RWPE1 (cell line): ENCODE measurements at places on chromosomes 1 and 21.

DNA sequence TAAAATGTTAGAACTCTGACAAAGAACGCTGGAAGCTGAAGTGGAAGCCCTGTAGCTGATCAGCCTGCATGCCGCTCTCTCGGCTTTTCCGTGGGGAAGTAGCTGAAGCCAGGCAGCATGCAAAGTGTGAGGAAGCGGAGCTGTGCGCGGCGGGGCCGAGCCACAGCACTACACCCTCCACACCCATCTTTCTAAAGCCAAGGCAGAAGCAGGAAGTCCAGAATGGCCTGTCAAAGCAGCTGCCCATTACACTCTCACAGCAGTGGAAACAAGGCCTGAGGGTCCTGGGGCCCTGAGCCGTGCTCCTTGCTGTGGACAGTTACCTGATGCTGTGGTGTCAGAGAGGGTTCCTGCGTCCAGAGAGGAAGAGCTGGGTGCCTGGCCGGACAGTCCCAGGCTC is 69.6 kb downstream of the UBR4 start:
- DNase-seq = no peak

DNA sequence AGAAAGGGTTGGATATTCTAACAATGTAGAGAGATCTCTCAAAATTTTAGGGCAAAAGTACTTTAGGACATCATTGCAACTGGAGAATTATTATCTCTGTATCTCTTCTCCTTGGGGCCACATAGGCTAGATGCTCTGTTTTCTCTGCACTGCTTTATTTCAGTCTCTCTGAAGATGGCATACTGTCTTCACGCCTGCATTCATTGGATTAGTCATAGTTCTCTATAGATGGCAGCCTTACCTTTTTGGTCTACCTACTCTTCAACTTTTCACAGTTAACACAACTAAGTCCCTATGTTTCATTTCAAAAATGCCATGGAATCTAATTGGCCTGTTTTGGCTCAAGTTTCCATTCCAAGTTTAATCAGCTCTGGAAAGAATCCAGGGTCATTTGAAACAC is 1623.3 kb upstream of the B3GALT2 start:
- DNase-seq = no peak

DNA sequence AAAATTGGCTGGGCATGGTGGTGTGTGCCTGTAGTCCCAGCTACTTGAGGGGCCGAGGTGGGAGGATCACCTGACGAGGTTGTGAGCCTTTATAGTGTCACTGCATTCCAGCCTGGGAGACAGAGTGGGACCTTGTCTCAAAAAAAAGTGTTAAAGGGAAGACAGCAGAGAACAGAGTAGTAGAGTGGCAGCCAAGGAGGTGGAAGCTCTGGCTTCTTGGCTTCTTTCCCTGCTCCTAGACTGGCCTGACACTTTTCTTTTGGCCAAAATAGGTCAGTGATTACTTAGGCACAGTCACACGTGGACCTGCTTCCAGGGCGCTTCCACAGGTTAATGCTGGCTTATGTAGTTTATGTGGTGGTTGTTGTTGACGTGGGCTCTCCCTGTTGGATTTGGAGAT is 3.2 kb downstream of the DIP2A start:
- no peak for DNase-seq

GRCh38 chr21:36768496-36768895 is 69.6 kb downstream of the SIM2 start:
- no peak for DNase-seq

- DNase-seq = no peak
Observed at GRCh38 chr1:109751531-109752260, 10.9 kb upstream of the GSTM3 start.

GRCh38 chr1:197314682-197315081 is 46.6 kb downstream of the CRB1 start:
- DNase-seq = no peak

- DNase-seq = peak; percentile 64
Observed at GRCh38 chr1:206734499-206735142, 36.0 kb upstream of the IL19 start.

- DNase-seq = no peak
Observed at GRCh38 chr1:9166289-9167235, 37.7 kb upstream of the GPR157 start.

- DNase-seq = no peak
Observed at GRCh38 chr1:6673816-6674398, 27.7 kb downstream of the DNAJC11 start.

DNA sequence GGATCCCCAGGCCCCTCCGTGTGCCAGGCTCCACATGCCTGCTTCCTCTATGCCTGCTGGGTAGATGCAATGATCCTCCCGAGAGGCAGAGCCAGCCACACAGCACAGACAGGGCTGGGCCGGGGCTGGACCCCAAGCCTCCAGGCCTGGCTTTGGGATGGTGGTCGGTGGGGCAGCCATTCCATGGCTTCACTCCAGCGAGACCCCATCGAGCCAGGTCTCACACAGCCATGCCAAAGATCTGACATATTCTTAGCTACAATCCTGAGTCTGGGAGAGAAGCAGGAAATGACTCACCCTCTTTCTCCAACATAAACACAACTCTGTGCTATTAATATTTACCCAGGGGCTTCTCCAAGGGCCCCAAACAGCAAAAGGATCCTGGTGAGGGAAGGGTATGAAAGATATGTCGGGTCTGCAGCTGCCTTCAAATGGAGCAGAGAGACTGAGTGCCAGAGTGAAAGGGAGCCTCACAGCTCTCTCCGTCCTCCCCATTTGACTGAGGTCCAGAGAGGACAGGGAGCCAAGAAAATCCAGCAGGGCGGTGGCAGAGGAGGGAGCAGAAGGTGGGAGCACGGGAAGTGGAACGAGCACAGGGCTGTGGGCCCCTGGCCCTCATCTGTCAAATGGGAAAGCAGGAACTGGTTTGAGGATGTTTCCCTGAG is 639.5 kb downstream of the MATN1 start:
- DNase-seq = peak; percentile 63

DNA sequence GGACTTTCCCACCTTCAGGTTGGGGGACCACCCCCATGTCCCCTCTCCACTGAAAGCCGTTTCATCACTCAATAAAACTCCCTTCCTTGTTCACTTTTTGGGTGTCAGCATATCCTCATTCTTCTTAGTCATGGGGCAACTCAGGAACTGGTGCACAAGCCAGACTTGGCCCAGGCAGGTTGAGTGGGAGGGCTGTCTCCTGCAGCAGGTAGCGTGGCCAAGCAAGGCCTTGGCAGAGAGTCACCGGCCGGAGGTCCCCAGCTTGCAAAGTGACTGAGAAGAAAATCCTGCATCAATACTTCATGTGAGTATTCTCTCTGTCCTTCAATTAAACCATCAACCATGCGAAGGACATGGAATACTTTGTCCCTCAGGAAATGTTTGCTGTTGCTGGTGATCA is 148.9 kb downstream of the RHOU start:
- DNase-seq = no peak

- no peak for DNase-seq
Observed at GRCh38 chr21:37001441-37001840, 5.1 kb upstream of the RIPPLY3 start.

DNA sequence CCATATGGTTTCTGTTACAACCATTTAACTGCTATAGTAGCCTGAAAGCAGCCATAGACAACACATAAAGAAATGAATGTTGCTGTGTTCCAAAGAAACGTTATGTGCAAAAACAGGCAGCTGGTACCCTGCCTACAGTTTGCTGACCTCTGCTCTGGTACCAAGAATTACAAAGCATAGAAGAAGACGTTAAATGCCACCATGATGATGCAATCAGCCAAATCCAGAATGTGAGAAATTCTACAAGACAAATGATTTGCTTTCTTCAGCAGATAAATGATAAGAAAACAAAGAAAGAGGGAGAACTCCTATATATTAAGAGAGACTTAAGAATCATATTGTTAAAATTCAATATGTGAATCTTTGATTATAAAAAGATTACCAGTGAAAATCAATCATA is 97.8 kb upstream of the PDE4B start:
- DNase-seq = no peak

DNA sequence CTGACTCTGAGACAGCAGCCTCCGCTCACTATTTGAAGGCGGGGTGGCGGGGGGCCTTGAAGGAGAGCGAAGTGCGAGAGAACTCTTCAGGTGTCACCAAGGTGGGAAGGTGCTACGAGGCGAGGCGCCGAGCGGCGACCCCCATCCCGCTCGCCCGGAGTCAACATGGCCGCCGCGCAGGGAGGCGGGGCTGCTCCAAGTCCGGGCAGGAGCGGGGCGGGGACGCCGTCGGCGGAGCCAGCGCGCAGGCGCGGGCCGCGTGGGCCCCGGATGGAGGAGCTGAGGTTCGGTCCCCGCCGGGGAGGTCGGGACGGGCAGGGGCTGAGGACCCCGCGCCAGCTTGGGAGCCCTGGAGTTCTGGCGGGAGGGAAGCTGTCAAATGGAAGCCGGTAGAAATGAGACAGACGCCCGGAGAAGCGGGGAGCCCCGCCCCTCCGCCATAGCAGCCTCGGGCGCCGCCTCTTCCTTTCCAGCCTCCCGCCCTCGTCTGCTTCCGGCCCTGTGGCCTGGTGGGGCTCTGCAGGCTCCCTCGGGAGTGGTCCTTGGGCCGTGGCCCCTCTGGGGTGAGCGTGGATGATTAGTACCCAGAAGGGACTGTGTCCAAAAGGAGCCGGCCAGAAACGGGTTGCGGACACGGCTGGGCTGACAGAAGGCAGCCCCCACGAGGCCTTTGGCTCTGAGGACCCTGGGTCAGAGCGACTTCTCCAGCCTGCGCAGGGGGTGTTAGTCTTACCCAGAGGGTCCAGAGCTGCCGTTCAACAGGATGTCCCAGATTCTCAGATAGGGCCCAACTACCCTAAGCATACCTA is at the start of gene PIGV:
Gene PIGV, plus strand, starts transcription at position 245 of the 809 bp plus-strand sequence. CDS start 2,866 bp downstream, outside the sequence.
- DNase-seq = peak; percentile 92

GRCh38 chr1:151130987-151131586 is 15.3 kb downstream of the SEMA6C start:
- DNase-seq = peak; percentile 71

- no peak for DNase-seq
Observed at GRCh38 chr1:231460614-231461013, 38.5 kb upstream of the EGLN1 start.

- DNase-seq = no peak
Observed at GRCh38 chr1:6414881-6415626, 4.7 kb downstream of the HES2 start.

DNA sequence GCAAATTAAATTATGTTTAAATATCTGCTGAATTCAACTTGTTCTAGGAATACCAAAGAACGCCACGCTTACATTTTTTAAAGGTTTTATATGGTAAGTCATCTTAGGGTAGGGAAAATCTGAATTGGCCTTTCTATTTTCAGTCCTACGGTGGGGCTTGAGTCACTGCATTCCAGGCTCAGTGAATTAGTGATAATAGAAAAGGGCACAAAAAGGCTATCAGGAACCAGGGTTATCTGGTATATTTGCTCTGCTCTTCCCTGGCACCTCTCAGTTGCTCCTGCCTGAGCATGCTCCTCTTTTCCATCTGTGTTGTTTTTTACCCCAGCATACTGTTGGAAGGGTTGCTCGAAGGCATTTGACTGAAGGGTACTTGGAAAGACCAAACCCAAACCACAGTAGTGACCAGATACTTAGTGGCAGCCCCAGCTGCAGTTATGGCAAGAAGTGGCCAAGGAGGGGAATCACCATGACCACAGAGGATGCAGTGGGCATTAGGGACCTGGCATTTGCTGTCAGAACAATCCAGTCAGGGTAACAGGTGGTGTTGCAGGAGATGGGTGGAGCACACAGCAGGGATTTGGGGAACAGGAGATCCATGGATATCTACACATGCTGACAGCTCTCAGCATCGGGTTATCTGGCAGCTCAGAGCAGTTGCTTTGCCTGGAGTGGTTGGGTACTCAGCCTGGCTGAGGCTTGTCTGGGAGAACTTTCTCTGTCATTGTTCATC is 2.3 kb downstream of the OVAAL start:
- no peak for DNase-seq

DNA sequence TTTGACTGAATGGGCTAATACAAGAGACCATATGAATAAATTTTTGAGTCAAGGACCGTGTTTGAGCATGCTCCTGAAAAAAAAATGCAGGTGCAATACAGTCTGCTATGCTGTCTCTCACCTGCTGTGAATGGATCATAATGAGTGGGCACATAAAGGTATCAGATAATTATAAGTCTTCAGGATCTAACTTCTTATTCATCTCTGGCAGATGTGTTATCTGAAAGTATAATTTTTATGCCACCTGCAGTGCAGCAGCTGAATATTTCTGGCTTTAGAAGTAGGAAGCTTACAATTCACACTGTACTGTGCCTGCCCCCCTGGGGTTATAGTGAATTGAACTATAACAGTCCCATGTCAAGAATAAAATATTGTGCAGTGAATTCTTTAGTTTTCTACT is 333.3 kb downstream of the MRPL39 start:
- no peak for DNase-seq

DNA sequence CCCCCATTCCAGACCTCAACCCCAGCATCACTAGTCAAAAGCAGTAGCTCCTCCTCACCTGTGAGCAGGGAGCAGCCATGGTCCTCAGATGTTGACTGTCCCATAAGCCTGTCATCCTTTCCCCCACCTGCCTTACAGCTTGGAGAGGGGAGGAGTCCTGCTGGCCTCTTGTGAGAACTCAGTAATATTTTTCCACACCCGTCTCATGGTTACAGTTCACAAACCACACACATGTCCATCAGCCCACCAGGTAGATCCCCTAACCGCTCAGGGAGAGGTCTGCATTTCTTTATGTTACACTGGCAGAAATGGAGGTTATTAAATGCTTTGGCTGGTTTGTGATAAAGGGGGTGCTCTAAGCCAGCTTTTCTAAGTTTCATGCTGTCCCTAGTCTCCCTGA is 26.3 kb upstream of the POU3F1 start:
- DNase-seq = no peak

- no peak for DNase-seq
Observed at GRCh38 chr1:218165701-218166114, 119.4 kb upstream of the RRP15 start.

DNA sequence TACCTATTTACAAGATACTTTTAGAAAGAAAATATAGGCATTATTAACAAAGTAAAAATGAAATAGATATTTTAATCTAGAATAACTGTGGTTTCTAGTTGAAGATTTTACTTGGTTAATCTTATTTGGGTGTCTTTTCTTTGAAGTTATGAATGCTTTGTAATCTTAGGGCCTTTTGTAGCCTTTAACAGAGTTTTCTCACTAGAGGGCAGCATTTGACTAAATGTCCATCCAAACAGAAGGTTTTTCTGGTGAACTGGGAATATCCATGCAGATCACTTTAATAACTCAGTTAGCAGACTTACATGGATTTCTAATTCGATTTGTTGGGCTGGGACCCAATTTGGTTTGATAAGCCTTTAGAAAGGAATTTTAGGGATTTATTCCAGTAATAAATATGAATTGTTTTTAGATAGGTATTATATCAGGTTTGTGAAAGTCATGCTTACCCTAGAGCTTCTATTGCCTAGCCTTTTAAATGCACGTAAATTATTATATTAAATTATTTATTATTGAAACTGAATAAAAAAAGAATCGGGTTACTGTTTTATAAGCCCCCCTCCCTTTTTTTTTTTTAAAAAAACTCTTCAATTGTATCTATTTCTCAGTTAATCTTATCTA is 119.7 kb downstream of the ZNF326 start:
- peak; percentile 44 for DNase-seq

- DNase-seq = no peak
Observed at GRCh38 chr21:45827302-45827692, 154.3 kb upstream of the COL6A1 start.

GRCh38 chr1:204989266-204990058 is 53.5 kb upstream of the CNTN2 start:
- DNase-seq = peak; percentile 95

GRCh38 chr21:42687796-42688195 is 34.4 kb downstream of the PDE9A start:
- no peak for DNase-seq

- no peak for DNase-seq
Observed at GRCh38 chr1:12005488-12006166, 13.7 kb upstream of the MIIP start.

- no peak for DNase-seq
Observed at GRCh38 chr1:58718435-58718834, 18.6 kb upstream of the MYSM1 start.
